ENCODE measurements at places on chromosomes 1 and 21.

- no peak for DNase-seq
Observed at GRCh38 chr1:156419854-156420204, 50.8 kb downstream of the RHBG start.

DNA sequence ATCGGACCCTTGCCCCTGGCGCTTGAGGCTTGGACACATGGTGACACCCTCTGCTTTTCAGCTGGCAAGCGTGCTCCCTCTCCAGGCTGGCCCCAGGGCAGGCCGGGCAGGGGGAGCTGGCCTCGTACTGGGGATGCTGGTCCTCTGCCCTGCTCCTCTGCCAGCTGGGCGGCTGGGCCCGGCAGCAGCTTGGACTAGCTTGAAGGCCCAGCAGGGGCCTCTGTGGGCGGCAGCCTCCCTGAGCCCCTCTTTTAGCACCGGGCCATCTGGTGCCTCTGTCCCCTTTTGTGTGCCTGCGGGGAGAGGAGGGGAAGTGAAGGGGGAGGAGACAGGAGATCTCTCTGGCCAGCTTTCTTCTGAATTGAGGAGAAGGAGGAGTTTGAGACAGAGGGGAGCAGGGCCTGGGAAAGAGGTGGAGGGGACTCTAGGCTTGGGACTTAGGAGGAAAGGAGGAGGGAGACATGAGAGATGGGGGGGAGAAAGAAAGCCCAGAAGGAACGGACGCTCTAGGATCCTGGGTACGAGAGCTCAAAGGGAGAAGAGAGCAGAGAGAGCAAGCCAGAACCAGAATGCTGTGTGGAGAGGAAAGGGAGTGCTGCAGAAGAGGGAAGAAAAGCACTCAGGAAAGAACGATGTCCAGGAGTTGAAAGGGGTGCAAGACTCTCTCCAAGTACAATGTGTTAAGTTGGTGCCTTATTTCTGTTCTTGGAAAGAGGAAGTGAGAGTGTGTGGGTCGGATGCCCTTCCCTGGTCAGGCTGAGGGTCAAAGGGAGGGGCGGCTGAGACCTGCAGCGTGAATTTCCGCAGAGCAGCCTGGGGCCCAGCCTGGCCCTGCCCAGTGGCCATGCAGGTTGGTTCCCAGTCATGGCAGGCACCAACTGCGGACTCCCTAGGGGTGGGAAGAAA is 40.3 kb downstream of the IER5 start:
- no peak for DNase-seq

- no peak for DNase-seq
Observed at GRCh38 chr1:179955287-179955680, 674 bp downstream of the CEP350 start.

DNA sequence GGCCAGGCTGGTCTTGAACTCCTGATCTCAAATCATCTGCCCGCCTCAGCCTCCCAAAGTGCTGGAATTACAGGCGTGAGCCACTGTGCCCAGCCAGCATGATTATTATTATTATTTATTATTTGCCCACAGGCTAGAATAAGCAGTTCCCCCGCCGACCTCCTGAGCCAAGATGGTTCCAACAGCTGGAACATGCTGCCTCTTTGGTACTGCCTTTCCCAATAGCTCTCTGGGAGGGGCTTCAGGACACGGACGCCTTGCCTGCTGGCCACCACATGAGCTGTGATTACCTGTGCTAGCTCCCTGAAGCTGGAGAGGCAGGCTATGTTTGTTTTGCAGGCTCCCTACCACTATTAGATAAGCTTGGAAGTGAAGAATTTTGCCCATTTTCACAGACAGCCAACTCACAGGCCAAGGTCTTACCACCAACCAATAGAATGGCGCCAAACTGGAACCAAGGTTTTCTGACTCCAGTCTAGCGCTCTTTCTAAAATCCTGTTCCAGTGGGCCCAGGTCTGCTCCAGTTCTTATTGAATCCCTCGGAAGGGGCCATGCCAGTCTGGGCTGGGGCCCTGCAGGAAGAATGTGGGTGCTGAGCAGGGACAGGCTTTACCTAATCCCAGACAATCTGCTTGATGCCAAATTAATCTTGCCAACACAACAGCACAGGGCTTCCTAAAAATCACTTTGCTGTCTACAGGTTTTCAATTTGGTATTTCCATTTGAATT is 2.1 kb upstream of the GPR61 start:
- no peak for DNase-seq

DNA sequence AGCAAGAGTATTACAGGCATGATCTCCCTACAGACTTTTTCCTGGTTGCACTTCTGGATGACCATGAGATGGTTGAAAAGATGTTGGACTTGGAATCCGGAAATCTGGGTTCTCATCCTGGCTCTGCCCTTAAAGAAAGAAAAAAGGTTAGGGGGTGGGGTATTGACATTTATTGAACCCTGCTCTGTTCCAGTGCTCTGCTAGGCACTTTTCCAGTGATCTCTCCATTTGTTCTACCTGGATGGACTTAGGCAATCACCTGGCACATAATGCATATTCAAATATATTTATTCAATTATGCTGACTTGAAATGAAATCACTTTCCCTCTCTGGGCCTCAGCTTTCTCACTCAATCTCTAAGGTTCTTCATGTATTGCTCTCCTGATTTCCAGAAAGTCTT is 101.0 kb upstream of the NFIA start:
- DNase-seq, result no peak

- no peak for DNase-seq
Observed at GRCh38 chr21:43991447-43991991, 20.6 kb upstream of the TRAPPC10 start.

GRCh38 chr21:44867464-44867863 is 6.0 kb downstream of the PTTG1IP start:
- no peak for DNase-seq

GRCh38 chr1:33082575-33083108 is 1.7 kb downstream of the AZIN2 start:
- no peak for DNase-seq

DNA sequence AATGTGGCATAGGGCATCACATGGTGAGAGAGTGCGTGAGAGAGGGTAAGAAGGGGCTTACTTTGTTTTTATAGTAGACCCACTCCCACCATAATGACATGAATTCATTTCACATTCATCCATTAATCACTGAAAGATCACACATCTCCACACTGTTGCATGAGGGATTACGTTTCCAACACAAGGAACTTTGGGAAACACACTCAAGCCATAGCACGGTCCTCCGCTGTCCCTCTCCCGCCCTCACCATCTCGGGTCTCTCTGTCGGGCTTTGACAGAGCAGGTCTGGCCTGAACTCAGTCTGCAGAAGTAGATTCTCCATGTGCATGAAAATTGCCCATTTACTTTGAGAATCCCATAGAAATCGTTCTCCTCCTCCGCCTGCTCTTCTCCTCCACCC is 312.2 kb downstream of the MATN1 start:
- DNase-seq, result no peak

DNA sequence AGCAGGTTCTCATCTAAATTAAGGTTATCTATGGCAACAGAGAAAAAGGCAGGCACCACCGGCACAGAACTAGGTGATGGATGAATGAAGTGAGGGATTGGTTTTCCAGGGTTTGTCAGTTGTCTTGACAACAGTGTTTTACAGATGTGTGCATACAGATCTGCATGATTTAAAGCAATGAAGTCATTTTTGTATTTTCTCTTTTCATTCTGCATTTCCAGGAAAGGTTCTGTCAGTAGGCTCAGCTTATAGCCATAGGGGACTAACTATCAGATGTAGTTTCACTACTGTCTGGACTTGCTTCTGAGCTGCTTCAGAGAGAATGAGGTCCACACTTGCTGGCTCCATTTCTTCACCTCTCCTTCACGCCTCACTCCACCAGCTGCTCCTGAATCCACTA is 98.2 kb upstream of the LMO4 start:
- DNase-seq, result no peak

DNA sequence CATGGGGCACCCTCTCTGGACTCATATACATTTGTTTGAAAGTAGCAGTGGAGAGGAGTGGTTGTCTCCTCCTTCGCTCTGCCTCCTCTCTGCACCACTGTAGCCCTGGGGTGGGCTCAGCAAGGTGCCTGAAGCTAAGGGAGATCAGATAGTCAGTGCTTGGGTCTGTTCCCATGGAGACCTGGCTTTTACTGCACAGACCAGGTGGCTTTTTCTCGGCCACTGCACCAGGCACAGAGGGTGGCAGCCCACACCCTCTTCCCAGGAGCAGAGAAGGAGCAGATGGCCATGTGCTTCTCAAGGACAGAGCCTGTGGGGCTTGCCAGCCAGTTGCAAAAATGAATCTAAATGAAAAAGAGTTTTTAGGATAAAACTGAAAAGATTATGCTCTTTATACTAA is 123.4 kb upstream of the KCNK1 start:
- no peak for DNase-seq

GRCh38 chr1:2979191-2980072 is 41.8 kb upstream of the ACTRT2 start:
- DNase-seq, result no peak

DNA sequence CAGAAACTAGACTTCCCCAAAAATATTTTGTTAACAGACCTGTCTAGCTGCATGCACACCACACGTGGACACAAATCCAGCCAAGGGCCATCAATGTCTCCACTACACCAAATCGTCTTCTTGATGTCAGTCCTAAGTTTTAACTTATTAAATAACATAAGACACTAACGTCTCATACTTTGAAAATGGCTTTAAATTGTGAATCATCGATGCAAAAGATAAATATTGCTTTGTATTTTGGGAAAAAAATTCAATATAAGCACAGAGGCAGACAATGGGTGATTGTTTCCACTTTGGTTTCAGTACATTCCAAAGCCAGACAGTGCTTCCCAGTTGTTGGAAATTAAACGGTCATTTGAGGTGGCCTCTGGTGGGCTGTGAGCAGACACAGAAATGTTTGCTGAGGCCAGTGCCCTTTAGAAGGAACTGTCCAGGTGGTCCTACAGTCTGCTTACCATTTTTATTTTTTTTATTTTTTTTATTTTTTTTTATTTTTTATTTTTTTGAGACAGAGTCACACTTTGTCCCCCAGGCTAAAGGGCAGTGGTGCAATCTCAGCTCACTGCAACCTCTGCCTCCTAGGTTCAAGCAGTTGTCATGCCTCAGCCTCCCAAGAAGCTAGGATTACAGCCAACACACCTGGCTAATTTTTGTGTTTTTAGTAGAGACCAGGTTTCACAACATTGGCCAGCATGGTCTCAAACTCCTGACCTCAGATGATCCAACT is 1.8 kb upstream of the KIAA2013 start:
- no peak for DNase-seq

DNA sequence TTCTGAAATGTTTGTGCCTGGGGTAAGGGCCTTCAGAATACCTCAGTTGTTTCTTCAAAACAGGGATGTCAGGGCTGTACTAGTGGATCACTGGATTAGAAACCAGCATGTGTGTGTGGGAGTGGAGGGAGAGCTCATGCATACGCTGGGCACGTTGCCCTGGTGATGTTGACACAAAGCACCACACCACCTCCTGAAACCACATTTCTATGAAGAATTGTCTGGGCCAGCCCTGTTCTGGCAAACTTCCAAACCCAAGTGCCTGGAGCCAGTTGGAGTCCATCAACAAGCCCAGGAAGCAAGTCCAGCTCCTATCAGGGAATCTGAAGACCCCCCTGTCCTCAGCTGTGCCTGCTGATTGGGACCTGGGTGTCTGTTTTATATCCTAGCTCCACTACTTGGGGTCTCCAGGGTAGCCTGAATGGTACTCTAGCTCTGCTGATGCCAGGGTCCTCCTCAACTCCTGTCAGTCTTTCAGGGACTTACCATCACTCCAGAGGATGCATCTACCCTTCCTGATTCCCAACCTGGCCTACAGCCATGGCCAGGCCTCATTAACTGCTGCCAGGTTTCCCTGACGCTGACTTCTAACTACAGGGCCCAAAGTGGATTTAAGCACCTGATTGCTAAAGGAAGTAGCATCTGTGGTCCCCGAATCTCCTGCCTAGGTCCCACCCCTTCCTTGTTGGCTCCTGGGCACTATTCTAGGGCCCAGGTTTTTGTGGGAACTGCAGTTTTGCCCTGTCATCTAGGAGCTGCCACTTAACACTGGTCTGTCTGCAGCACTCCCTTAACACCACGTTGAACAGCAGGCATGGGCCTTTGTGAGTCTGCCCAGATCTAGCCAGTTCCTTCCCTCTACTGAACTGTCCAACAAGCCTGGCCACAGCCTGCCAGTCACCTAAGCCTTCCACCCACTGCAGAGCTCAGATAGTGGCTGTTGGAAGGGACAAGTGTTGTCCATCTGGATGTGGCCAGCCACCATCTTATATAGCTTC is 45.5 kb downstream of the LPAR3 start:
- DNase-seq, result peak; percentile 89

GRCh38 chr1:199221371-199222150 is 582.7 kb downstream of the PTPRC start:
- no peak for DNase-seq

GRCh38 chr1:72435025-72435424 is 152.7 kb upstream of the NEGR1 start:
- peak; percentile 21 for DNase-seq

DNA sequence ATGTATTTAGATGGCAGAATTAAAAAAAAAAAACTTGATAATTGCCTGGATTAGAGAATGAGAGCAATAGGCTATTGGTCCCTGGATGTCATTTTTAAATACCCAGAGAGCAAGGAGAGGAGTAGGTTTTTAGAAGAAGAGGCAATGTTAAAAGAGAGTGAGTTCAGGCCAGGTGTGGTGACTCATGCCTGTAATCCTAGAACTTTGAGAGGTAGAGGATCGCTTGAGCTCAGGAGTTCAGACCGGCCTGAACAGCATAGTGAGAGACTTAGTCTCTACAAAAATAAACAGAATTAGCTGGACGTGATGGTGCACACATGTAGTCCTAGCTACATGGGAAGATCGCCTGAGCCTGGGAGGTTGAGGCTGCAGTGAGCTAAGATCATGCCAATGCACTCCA is 15.9 kb upstream of the MUTYH start:
- no peak for DNase-seq

GRCh38 chr1:209513226-209513625 is 70.3 kb upstream of the CAMK1G start:
- no peak for DNase-seq

DNA sequence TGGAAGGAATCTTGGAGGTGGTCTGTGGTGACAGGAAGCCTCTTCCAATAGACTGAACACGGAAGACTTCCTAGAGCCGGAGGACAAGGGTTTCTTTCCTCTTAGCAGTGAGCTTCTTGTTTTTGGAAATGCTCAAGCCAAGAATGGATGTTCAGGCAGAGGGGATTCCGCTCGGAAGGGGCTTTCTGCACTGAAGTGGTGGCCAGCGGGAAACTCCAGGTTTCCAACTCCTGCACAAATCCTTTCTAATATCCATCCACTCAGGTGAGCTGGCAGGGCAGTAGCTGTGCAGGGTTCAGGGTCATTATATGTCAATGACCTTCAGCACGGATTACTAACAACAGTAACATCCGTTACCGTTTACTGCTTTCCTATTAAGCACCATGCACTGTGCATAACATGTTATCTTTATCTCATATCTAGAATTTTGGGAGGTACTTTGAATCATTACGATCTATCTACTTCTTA is 573 bp upstream of the CPT2 start:
- DNase-seq, result no peak

DNA sequence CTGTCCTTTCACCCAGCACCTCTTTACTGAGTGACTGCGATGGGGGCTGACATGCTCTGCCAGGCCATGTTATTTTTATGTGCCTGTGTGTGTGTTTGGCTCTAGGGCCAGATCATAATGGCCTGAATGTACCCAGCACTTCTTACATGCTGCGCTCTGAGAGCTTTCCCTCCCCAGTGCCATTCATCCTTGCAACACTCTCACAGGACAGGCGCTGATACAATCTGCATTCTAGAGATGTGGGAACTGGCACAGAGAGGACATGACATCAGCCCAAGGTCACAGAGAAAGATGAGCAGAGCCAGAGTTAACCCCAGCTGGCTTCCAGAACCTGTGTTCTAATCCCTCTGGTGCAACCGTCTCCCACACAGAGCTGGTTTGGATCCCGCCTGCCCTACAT is 54.5 kb downstream of the ARHGEF10L start:
- DNase-seq, result no peak

GRCh38 chr1:209746451-209747165 is 9.2 kb upstream of the TRAF3IP3 start:
- no peak for DNase-seq

All from AG04450 (cell line).